ENCODE measurements at places on chromosomes 12 and 14.

DNA sequence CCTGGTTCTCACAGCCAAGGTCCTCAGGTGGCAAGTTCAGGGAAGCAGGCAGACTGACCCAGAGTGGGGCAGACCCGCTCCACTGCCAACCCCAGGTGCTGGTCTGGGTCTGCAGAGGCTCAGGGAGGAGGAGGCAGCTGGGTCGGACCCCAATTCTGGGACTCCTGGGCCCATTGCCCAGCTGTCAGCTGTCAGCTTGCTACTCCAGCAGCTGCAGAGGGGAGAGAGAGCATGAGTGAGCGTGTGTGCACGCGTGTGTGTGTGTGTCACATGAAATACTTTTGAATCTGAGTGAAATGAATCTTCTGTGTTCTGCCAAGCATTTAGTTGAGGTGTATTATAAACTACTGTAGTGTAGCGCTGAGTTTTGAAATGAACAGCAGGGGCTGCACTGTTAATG lies 30.8 kb downstream of the XRCC3 start:
- no peak for DNase-seq

DNA sequence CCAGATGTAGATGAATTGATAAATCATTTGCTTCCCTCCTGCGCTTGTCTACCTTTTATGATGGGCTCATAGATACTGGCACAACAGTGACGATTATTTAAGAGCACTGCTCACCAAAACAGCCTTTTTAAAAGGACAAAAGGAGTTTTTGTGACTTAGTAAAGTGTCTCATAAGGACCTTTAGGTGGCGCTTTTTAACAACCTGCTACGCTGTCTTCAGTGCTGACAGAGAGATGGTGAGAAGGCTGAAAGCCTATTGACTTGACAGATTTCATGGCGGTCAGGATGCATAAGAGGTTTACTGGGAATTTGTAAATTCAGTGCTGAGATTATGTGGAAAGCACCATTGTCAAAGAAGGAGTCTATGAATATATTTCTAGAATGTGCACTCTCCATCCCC lies 87.6 kb downstream of the SLC15A5 start:
- DNase-seq = no peak

DNA sequence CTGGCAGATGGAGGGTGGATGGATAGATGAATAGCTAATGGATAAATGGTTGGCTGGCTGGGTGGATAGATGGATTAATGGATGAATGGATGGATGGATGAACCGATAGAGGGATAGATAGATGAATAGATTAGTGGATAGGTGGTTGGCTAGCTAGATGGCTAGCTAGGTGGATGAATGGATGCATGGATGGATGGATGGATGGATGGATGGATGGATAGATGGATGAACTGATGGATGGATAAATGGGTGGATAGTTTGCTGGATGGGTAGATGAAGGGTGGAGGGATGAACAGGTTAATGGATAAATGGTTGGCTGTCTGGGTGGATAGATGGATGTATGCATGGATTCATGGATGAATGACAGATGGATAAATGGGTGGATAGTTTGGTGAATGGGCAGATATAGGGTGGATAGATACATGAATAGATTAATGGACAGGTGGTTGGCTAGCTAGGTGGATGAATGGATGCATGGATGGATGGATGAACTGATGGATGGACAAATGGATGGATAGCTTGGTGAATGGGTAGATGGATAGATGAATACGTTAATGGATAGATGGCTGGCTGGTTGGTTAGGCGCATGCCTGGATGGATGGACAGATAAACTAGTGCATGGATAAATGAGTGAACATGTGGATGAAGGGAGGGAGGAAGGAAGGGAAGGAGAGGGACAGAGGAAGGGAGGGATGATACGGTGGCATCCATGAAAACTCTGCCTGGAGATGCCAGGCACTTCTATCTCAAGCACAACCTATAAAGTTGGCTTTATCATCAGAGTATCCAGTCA lies 8.1 kb downstream of the SERPINA9 start:
- DNase-seq = no peak

DNA sequence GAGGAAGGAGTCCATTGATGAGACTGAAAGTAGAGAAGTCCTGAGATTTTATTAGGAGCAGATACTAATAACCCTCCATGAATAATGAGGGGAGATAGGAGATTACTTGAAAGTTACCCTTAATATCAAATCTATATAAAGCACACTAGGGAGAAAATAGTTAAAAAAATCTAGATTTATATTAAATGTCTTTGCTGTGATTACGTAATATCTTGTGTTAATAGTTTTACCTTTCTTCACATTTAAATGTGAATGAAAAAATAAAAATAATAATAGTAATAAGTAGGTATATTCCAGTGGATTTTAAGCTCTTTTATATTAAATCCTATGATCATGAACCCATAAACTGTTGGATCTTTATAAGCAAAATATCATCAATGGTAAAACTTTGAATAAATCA lies 267.3 kb upstream of the SYT10 start:
- DNase-seq = no peak

GRCh38 chr14:24167469-24168114 lies 4.3 kb upstream of the REC8 start:
- no peak for DNase-seq
